Stimulated activated CD4-positive, alpha-beta T cell treated with anti-CD3 and anti-CD28 coated beads, TNF-alpha, amount 100 ng/mL, for 24 hours (primary cell): ENCODE measurements at places on chromosomes 3 and 15.

DNA sequence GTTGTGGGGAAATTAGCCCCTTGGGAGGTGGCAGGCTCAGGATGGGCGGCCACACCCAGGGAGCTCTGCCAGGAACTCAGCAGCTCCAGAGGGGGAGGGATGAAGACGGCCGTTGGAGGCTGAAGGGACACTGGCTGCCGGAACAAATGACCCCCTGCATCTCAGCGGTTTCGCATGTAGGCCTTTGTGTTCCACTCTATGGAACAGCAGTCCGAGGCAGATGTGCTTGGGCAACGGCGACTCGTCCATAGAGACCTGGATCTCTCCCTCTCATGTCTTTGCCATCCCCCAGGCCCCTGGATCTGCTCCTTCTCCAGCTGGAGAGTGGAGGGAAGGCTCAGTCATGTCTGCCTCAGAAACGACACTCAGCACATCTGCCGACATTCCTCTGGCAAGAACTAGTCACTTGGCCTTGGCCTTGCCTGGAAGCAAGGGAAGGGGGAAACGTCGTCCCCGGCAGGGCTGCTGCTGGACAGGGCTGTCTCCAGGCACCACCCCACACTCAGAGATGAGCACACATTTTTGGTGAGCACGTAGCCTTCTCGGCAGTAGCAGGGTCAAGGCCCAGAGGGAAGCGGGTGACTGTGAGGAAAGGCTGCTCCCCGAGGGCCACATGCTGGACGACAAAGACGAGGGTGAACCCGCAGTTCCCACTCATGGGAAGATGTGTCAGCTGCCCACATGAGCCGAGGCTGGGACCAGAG is 83.8 kb downstream of the ASB7 start:
- no peak for DNase-seq

DNA sequence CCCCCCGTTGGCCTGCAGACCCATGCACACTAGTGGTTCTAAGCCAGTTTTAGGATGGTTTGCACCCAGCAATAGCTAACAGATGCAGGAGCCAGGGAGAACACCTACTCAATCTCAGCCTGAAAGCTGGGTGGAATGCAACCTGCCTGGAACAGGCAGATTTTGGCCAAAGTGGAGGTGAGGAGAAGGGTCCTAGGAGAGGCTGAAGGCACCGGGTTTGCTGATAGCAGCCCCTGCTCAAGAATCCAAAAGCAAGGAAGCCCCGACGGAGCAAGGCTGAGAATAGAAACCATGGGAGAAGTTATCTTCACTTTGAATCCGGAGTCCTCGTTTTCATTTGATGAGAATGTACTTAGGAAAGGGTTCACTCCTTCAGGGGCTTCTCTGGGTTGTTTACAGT is 9.9 kb downstream of the RRP9 start:
- no peak for DNase-seq

GRCh38 chr15:68734352-68734751 is 86.3 kb downstream of the ANP32A start:
- DNase-seq: no peak

- DNase-seq: no peak
These were observed at the start of gene AGTR1 for GRCh38 chr3:148697306-148698189. Gene AGTR1 (plus strand): TSS chr3:148697903. CDS start chr3:148741036, 43,133 bp downstream.

GRCh38 chr3:110139048-110139447 is 801.7 kb upstream of the DPPA4 start:
- DNase-seq: no peak

DNA sequence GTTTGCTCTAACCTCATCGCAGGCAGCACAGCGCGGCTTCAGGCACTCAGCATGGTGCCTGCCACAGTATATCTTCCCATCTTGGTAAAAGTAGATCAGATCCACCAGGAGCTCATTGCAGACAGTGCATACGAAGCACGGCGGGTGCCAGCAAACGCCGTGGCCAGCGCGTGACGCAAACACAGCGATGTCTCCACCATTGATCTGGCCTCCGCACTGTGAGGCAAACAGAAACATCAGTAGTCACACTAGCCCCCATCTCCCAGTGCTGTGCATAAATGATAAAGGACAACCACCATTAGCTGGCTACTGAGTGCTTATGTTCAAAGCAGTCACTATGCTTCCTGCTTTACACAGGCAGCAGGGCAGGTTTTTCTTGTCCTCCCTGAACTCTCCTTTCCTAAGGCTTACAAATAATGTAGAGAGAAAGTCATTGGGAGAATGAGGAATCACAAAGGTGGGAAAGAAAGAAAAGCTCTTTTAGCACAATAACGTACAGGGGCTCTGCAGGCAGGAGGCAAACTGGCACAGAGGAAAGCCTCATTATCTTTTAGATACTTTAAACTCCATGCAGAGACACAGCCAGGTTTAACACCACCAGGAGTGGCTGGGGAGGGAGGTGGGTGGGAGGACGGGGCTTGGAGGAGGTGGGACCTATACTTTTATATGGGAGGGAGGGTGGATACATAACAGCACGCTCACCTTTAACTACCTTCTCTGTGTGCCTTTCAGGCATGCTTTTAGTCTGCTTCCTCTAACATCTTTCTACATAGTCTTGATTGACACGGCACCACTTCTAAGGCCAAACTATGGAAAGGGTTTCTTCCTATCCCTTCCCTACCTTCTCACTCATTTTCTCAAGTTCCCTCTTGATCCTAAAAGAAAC is 67.9 kb downstream of the PRICKLE2 start:
- no peak for DNase-seq

GRCh38 chr3:59262076-59262498 is 212.3 kb upstream of the CFAP20DC start:
- DNase-seq: no peak

GRCh38 chr15:81113204-81113657 is 20.8 kb upstream of the CFAP161 start:
- no peak for DNase-seq

GRCh38 chr15:45187894-45188830 is at the start of gene SHF:
Gene SHF (minus strand): TSS chr15:45187966. CDS start chr15:45187951, 15 bp downstream.
- peak; percentile 78 for DNase-seq

GRCh38 chr3:44510000-44510368 is 32.5 kb upstream of the ZNF445 start:
- no peak for DNase-seq

GRCh38 chr3:75687323-75687722 is 23.2 kb downstream of the FRG2C start:
- DNase-seq: no peak

- DNase-seq: no peak
These were observed 1238.2 kb downstream of the ROBO1 start for GRCh38 chr3:78529601-78530000.

- DNase-seq: no peak
These were observed 84.7 kb downstream of the ETV5 start for GRCh38 chr3:186024210-186024609.

DNA sequence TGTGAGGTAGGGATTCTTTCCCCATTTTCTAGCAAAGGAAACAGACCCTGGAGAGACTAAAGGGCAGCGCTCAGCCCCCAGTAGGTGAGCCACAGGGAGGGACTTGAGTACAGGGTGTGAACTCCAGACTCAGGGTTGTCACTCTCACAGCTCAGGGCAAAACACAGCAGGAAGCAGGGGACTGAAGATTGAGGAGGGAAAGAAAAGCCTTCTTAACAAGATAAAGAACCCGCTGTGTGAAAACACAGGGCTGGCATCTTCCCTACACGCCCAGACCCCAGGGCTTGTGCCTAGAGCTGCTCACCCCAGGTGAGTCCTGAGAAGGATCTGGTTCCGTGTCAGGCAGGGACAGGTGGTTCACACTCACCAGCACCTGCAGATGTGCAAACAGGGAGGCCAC is 59.6 kb downstream of the ABTB1 start:
- no peak for DNase-seq

DNA sequence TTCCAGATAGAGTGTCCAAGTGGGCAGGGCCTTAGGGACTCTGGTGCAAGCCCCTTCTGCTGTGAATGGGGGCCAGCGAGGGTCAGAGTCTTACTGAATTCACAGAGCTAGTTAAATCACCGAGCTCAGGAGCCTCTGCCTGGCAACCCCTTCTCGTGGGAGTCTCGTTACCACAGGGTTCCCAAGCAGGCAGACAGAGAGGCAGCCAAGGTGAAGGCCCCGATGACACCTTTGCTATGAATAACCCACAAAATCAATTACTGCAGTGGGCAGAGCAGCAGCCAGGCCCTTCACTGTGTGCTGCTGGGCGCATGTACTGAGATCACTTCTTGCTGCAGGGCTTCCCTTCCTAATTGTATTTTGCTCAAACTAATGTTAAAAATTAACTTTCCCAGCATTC is 56.9 kb downstream of the SPSB4 start:
- no peak for DNase-seq

GRCh38 chr15:58447271-58448010 is 15.7 kb downstream of the LIPC start:
- DNase-seq: no peak

DNA sequence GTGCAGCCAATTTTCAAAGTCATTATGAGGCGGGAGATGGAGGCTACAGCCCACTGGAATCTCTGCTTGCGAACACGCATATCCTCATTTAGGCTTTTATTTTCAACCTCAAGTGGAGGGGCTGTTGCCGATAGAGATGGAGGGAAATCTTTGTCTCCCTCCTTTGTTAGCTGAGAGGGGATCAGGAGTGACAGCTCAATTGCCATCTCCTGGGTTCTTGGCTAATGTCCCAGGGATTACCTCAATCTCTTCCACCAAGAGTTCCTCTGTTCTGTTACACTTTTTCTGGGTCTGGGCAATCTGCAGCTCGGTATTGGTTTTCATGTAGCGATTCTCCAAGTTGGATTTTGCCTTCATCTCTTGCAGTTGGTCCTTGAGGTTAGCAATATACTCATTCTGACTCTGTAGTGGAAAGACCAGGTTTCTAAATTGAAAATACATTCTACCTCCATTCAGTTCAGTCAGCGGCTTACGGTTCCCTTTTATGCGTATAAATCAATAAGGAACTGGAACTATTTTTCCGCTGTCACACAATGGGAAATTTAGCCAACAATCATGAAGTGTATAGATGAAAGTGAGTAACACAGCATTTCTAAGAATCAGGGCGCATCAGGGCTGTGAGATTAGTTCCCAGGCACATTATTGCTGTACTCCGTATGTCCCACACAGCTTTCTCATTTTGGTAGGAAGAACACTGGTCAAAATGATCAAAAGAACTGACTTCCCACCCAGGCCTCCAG is 36.2 kb upstream of the RPL35A start:
- DNase-seq: no peak

GRCh38 chr15:95659656-95660055 is 670.8 kb upstream of the NR2F2 start:
- DNase-seq: no peak

DNA sequence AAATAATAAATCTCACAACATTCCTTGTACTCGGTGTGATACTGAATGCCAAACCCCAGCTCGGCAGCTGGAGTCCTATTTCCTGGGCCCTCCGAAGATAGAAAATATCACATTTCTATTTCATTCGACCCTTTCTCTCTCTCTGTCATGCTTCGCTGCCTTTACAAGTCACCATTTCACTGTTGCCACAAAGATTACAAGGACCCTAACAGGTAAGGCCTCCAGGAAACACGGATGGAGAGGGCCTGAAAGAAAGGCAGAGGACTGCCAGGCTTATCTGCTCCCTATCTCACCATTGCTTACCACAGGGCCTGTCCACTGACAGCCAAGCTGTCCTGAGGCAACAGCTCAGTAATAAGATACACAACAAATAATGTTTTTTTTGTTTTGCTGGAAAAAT is 376.5 kb downstream of the MECOM start:
- DNase-seq: no peak

GRCh38 chr15:40927495-40927872 is 1.7 kb upstream of the DLL4 start:
- DNase-seq: no peak

DNA sequence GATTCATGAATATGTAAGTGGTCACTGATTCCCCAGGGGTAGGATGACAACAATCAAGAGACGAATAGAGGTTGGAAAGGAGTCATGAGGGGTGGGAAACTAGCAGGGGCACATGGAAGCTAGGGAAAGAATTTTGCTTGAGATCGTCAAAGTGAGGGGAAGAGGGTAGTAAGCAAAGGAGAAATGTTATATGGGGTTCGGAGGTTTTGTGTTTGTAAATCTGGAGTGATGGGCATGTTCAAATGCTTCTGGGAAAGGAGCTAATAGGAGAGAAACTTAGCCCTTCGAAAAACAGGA is 7.9 kb downstream of the RPL14 start:
- DNase-seq: no peak

GRCh38 chr3:30081904-30082303 is 524.5 kb upstream of the TGFBR2 start:
- DNase-seq: no peak

DNA sequence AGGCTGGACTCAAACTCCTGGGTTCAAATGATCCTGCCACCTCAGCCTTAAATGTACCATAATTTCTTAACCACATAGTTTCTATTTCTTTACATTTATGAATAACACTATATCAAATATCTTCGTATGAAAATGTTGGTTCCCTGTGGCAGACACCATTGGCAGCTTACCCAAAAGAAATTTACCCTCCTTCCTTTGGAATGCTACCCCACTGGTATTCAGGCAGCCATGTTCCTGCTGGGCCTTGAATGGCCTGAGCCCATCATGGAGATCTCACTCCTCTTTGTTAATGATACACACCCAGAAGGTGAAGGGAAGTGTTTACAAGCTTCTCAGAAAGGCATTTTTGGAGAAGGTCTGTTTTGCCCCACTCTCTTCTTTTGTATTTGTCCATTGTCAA is 94.3 kb upstream of the RNF7 start:
- no peak for DNase-seq

GRCh38 chr3:64936556-64936955 is 248.8 kb upstream of the ADAMTS9 start:
- DNase-seq: no peak

DNA sequence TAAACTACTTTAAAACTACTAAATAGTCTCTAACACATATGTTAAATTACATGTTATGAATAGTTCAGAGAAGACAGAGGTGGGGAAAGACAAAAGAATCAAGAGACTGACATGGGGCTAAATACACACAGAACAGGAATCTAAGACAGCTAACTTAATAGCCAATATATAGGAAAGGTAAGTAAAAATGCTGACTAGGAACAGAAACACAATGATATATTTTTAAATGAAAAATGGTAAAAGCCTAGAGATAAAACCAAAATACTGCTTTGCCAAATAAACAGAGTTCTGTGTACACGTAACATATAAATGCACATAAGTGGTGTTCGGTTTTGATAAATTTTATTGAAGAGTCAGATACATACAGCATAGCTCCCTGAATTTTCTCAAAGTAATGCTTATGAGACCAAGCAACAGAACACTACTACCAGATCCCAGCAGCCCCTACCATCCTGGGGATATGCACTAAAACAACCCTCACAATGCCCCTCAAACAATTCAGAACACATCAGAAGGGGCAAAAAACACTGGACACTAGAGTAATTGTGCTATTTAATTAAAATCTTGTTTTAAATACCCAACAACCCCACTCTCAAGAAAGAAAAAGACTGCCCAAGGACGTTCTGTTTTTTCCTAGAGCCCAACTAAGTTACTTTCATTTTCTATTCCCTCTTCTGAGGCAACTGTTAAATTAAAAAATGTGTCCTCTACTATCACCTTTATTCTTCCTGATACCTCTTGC is 121.1 kb downstream of the ADAM10 start:
- no peak for DNase-seq
